Choroid plexus epithelial cell (primary cell): ENCODE measurements at places on chromosomes 13 and 19.

DNA sequence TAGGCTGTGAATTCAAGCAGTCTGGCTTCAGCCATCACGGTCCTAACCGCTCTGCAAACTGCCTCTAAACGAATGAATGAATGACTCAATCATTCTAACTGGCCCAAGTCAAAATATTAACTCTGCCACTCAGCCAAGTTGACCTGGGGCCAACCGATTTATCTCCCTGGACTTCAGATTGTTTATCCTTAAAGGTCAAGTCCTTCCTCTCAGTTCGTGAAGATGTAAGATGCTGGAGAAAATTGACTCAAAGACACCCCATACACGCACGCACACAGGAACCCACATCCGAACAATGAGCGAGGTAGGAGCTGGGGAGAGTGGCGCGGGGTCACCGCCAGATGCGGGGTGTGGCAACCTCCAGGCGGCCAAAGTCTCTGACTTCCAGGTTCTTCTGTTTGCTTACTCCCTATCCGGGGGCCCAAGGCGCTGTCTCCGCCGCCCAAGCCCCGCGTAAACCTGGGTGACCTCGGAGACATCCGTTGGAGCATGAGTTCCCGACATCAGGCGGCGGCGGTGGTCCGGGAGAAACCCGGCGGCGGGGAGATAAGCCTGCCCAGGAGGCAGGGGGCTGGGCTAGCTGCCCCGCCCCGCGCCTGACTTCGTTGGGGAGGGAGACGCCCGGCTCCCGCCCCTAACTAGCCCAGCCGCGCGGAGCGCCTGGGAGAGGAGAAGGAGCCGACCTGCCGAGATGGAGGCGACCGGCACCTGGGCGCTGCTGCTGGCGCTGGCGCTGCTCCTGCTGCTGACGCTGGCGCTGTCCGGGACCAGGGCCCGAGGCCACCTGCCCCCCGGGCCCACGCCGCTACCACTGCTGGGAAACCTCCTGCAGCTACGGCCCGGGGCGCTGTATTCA, at the start of gene CYP2S1:
Gene CYP2S1 (plus strand): TSS at position 646 of the 856 bp plus-strand sequence. CDS start 46 bp downstream, at position 692.
- no peak for DNase-seq

DNA sequence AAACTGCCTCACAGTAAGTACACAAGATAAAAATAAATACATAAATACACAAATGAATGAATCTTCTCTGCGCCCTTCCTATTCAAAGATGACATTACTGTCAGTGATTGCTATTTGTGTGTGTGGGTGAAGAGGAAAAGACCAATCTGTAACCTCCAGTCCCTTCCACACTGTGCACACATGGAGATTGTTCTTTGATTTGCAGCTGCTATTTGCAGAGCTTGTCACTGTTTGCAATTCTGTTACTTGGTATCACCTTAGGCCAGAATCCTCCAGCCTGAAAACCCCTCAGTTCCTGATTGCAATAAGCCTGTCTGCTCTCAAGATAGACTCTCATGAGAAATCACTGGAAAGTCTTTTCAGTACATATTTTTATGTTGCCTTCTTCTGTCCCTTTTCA, 1314.9 kb downstream of the PCDH9 start:
- DNase-seq = peak; percentile 41

DNA sequence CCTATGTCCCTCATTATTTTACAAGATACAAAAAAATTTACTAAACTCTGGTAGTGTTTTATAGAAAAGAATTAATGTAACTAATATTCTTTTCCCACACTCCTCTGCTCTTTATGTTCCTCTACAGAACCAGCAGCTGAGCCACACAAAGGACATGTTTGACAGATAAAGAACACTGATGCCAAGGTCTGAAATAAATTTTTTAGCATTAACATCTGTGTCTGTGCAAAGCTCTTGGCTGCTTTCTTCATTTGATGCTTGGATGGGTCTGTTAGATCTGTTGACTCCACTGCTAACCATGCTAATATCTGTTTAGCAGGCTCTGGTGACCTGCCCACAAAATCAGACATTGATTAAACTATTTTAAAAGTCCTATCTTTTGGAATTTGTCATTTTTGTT, 2363.8 kb downstream of the PCDH9 start:
- no peak for DNase-seq

DNA sequence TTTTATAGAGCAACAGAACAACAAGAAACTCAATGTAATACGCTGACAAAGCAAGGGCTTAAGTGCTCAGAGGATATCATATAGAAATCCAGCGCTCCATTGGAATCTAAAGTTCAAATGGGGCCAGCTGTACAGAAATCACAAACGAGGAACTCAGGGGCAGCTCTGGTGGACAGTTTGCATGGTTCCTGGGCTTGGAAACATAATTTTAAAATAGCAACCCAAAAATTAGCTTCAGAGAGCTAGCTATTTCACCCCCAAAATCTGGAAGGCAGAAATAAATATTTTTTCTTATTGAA, 19.2 kb upstream of the LATS2 start:
- peak; percentile 20 for DNase-seq

DNA sequence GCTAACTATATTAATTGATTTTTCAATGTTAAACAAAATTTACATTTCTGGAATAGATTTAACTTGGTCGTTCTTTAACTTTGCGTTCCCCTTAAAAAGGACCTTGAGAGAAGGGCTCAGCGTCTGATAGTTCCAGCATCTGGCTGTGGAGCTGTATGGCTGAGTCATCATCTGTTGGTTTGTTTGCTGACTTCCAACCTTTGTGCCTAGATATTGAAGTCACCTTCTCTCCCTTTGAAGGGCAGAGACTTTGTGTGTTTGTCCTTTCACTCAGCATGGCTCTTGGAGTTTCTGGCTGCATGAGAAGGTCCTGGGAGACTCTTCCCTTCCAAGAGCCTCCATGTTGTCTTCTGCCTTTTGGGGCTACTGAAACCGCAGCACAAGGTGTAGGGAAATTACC, 16.6 kb upstream of the IRS2 start:
- DNase-seq = no peak

DNA sequence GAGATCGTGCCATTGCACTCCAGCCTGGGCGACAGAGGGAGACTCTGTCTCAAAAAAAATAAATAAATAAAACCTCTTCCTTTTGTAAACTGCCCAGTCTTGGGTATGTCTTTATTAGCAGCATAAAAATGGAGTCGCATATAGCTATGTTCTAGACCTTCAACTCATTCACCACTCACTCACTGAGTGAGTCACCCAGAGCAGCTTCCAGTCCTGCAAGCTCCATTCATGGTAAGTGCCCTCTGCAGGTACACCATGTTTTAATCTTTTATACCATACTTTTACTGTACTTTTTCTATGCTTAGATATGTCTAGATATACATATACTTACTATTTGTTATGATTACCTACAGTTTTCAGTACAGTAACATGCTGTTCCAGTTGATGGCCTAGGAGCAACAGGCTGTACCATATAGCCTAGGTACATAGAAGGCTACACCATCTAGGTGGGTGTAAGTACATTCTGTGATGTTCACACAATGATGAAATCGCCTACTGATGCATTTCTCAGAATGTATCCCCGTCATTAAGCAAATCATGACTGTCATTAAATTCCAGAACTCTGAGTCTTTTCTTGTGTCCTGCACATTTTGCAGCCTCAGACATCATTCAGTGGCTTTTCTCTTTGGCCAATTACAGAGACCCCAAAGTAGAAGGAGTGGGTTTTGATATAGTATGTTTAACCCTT, 13.7 kb upstream of the FARP1 start:
- peak; percentile 46 for DNase-seq

- DNase-seq = peak; percentile 29
Observed at GRCh38 chr13:37102896-37103295, 2.6 kb downstream of the CSNK1A1L start.

DNA sequence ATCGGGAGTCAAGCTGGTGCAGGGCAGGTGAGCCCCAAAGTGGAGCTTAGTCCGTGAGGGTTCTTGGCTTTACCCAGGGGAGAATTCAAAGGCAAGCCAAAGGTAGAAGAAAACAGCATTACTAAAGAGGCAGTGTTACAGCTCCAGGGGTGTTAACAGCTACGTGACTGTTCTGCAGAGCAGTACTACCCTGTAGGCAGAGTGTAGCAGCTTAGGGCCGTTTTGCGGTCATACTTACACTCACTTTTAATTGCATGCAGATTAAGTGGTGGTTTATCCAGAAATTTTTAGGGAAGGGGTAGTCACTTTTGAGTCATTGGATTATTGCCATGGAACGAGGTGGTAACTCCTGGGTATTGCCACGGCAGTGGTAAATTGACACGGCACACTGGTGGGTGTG, 482.2 kb downstream of the SLITRK5 start:
- DNase-seq = no peak

GRCh38 chr19:30344446-30345425, 27.4 kb upstream of the ZNF536 start:
- DNase-seq = no peak

- DNase-seq = no peak
Observed at GRCh38 chr19:29587518-29587986, 18.5 kb upstream of the POP4 start.

GRCh38 chr19:13668964-13669363, 95.4 kb upstream of the MRI1 start:
- no peak for DNase-seq

- no peak for DNase-seq
Observed at GRCh38 chr13:25541434-25542123, 169.8 kb downstream of the ATP8A2 start.

GRCh38 chr13:20353973-20354372, 121.9 kb upstream of the GJB6 start:
- DNase-seq = peak; percentile 76

GRCh38 chr19:16516923-16517610, 20.9 kb downstream of the C19orf44 start:
- no peak for DNase-seq

GRCh38 chr13:31444266-31444856, 244.6 kb downstream of the B3GLCT start:
- no peak for DNase-seq

- DNase-seq = peak; percentile 29
Observed at GRCh38 chr19:13902993-13903555, 2.8 kb downstream of the BRME1 start.

DNA sequence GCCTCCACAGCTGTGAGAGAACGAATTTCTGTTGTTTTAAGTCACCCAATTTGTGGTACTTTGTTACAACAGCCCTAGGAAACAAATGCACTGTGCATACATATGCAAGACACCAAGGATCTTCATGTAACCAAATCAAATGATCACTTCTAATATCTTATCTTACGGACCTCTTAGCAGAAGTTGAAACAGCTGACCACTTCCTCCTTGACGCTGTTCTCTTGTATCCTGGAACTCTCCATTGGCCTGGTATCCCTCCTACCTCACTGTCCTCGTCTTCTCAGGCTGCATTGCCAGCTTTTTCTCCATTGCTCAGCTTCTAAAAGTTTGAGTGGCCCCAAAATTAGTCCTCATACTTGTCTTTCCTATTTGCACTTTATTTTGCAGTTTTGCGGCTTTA, 200.4 kb downstream of the DLEU7 start:
- no peak for DNase-seq

- no peak for DNase-seq
Observed at GRCh38 chr13:74625541-74625940, 491.3 kb upstream of the KLF12 start.

DNA sequence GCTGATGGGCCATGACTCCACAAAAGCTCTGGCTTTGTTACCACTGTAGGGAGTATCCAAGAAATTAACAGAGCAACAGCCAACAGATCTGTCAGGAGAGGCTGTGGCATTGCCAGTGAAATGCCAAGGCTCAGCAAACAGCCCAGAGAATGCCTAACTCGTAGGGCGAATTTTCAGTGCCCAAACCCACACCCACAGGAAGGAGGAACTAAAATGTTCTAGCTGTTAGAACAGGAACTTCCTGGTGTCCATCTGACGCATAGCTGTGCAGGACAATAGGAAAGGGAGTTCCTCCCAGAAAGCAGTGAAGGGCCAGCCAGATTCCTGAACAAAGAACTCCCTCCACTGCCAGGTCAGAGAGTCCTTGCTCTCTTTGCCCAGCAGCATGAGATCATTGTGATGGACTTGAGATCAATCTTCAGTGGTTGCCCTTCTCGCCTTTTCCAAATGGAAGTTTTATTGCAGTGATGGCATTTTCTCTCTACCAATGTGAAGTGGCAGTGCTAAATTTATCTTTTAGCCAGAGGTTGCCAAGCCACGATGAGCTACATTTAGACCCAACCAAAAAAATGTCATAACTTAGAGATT, 224.2 kb upstream of the STARD13 start:
- no peak for DNase-seq

DNA sequence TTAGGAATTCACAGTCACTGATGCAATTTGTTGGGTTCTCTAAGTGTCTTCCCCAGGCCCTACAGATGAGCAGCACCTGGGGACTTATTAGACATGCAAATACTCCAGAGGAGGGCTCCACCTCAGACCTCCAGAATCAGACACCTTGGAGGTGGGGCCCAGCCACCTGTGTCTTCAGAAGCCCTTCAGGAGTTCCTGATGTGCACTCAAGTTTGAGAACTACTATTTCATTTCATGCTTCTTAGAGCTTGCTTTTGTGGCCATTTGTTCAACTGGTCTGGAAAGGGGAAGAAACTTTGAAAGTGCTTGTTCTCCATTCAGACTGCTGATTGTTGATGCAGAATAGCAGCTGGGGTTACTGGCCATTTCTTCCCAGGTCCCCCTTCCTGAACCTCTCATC, 472.0 kb downstream of the COG6 start:
- DNase-seq = no peak

DNA sequence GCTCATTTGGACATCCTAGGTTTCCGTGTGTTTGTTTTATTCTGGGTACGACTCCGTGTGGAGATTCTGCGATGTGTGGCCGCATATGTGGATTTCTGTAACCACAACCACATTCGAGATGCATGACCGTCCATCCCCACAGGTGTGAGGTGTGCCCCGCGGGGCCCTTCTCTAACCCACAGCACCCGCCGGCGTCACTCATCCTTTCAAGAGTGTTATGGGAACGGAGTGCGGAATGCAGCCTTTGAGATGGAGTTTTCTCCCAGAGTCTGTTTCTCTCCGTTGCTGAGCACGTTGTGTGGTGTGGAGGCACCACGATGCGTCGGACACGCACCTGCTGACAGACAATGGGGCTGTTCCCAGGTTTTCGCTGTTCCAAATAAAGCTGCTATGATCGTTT, 40.0 kb downstream of the C13orf46 start:
- DNase-seq = no peak

DNA sequence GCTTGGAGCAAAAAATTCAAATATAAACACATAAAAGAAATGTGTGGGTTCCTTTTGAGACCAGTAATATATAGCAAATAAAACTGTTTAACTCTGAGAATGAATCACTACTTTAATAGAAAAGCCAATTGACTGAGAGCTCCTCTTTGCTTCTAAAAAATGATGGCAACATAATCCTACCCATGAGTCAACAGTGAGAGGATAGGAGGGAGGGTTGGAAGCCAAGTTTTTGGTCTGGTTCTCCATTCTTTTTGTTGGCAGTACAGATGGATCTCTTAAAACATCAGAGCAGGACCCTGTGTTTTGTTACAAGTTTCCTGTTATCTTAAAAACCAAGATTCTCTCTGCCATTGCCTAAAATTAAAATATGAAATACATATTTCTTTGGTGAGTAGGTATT, 50.0 kb upstream of the POSTN start:
- DNase-seq = peak; percentile 53

- no peak for DNase-seq
Observed at GRCh38 chr13:48562296-48563066, 29.6 kb upstream of the RCBTB2 start.
